Left kidney (tissue), 8 donors: ENCODE measurements at places on chromosomes 3 and 15. TPM values are rescaled to one million over a fixed set of nuclear protein-coding genes. Genes with fewer than 3 reads are reported as not detected.

Gene LIPH
- 0.93 TPM for polyA plus RNA-seq

Gene TMEM212
- 0.32 TPM for polyA plus RNA-seq

Gene ADAMTS7
- polyA plus RNA-seq = 21.4 TPM

Gene HYAL1
- 6.5 TPM for polyA plus RNA-seq

Gene SAMMSON
- polyA plus RNA-seq = not detected

Gene COL8A1
- polyA plus RNA-seq = 9.0 TPM

Gene ALG1L2
- polyA plus RNA-seq = 3.3 TPM
